ENCODE measurements at places on chromosomes 7 and 10. TPM values are rescaled to one million over a fixed set of nuclear protein-coding genes. Genes with fewer than 3 reads are reported as not detected.

DNA sequence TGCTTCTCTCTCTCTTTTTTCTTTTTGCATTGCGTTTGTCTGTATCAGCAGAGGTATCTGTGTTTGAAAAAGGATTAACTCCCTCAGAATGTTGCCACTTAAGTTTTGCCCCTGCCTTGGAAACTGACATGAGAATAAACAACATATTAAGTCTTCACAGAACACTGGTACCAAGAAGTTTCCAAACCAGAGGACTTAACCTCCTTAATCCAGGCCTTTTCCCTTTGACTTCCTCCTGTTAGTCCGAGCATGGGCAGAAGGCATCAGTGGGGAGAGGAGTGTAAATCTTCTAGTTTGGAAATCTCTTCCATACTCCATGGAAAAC is 681.4 kb downstream of the LRMDA start:
- no peak for DNase-seq

The PKD2L1 gene
- not detected for total RNA-seq

The ACTL6B gene
- not detected for total RNA-seq

DNA sequence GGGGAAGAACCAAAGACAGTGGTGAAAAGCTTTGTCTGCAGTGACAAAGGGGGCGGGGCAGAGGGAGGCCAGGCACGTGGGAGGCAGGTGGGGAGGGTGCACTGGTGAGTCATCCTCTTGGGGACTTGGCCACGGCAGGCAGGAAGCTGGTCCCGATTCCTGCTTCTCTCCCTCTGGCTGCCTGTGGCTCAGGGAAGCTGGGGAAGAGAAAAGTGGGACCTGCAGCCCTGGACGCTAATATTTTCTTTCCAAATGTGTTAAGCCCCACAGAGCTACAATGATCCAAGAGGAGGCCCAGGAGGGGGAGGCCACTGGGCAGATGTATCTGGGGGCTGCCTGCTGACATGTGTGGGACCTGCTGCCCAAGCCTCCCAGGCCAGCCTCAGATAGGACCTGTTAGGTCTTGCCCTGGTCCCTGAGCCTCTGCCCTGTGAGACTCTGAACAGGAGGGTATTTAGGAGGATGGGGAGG is 231.8 kb downstream of the KCNMA1 start:
- peak; percentile 74 for DNase-seq

The KCNMA1 gene
- 86.2 TPM for total RNA-seq

GRCh38 chr7:56115852-56116538 is at the start of gene NUPR2:
Gene NUPR2 (minus strand): TSS chr7:56116417. CDS start chr7:56116314, 103 bp downstream.
- DNase-seq = no peak

DNA sequence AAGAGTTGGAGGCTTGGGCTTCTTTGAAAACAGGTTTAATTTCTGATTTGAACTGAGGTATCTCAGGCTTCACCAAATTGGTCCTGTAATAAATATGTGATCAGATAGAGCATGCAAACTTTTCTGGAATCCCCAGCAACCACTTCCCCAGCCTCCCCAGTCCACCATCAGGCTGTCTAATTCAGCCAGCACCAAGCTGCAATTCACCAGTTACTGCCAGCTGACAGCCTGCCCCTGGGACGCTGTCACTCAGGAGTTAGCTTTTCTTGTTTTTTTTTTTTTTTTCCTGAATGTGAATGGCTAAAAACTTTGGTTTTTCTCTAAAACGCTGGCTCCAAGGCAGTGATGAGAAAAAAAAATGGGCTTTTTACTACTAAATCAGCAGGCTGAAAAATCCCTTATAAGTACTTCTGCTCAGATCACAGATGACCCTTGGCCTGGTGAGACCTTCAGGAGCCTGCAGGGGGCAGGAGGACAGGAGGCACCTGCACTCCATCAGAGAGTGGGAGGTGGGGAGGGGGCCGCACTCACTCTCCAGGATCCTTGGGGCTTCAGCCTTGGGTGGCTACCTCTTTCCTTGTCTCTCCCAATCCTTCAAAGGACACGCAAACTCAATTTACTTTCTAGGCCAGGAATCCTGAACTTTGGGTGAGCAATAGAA is 349.4 kb downstream of the GATA3 start:
- no peak for DNase-seq

DNA sequence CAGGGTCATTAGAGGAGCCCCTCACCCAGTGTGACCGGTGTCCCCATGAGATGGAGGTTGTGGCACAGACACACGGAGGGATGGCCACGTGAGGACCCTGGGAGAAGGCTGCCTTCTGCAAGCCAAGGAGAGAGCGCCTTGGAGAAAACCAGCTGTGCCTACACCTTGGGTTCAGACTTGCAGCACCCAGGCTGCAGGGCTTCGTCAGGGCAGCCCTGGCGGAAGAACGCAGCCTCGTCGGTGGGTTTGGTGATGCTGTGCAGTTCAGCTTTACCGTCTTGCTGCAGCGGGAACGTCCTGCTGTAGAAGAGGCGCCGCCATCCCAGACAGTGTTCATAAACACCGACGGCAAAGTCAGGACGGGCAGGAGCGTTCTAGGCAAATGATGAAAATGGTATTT is 89.3 kb downstream of the MGMT start:
- DNase-seq = no peak

- DNase-seq = no peak
These were observed 537.4 kb upstream of the SORCS1 start for GRCh38 chr10:107701943-107702342.

The ADAM22 gene
- total RNA-seq = 6.8 TPM

- DNase-seq = no peak
These were observed 4.7 kb downstream of the ZNF775 start for GRCh38 chr7:150383710-150384397.

DNA sequence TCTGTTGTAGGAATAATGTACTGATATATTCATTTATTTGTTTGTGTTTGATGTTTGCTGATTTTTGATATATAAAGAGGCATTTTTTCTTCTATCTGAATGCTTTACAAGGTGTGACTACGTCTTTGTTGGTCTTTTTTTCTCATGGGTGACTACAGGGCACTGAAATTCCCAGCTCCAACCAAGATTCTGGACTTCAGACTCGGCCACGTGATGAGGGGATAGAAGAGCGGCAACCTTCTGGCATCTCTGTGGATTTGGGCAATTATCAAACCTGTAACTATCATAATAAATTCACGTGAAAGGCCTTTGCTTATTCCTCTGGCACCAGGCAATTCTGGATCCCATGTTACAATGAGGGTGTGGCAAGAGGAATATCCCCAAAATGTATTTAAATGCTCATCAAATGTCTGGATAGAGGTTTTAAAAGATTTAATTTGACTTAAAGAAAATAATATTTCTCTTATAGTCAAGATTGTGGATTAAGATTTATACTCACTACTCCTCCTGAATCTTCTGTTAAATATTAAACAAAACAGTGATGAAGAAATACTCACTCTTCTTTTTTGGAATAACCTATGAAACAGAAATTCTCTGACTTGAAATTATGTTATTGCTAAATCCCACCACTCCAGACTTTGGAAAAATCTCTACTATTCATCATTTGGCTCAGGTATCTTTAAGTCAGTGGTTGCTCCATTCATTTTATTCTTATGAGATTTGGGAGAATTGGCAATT is 276.3 kb downstream of the GPR37 start:
- no peak for DNase-seq

- no peak for DNase-seq
These were observed 46.7 kb downstream of the PARD3 start for GRCh38 chr10:34768261-34768971.

DNA sequence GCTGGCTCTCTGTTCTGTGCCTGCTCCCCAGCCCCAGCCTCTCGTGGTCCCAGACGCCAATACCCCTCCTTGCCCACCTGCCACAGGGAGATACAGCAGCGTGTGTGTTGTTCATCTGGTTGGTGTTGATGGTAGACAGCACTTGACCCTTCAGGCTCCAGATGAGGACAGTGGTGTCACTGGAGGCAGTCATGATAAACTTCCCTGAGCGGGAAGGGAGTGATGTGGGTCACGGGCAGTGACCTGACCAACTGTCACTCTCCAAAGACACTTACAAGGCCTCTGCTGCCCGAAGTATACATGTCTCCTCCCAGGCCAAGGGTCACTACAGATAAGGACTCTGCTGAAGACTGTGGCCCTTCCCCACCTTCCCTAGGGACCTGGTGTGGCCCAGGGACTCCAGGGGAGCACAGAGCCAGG is 5.6 kb downstream of the TBL2 start:
- no peak for DNase-seq

DNA sequence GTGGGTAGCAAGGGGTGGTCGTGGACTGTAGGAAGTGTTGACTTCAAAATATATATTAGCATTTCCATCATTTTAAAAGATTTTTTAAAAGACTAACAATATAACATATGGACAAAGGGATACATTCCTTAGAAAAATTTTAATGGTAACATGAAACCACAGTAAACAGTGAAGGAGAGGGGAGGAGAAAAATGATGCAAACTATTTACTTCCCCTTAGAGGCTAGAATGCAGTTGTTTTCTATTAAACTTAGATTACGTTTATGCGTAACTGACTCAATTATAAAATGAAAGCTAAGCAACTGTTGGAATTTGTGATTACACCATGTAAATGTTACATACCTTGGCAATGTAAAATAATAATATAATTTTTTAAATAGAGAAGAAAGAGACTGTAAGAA is 41.3 kb downstream of the CALD1 start:
- DNase-seq = no peak

DNA sequence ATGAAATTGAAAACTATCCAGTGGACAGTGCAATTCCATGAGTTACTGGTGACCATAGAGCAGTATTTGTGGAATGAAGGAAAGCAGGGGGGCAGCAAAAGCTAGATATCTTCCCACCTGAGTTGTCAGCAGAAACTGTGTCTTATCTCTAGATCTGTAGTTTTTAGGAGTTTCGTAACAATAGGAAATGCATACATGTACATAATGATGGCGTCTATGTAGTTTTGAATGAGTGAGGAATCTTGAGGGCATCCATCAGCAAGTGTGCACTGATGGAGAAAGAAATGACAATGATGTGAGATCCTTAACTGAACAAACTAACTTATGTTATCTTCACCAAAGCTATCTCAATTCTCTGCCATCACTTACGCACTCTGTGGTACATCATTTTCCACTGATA is 114.5 kb downstream of the LRRC4 start:
- no peak for DNase-seq

GRCh38 chr7:45098983-45099839 is 10.4 kb upstream of the NACAD start:
- DNase-seq = no peak
